WTC11 (cell line): ENCODE measurements at places on chromosomes 7 and 10. TPM values are rescaled to one million over a fixed set of nuclear protein-coding genes. Genes with fewer than 3 reads are reported as not detected.

Gene TEX47
- total RNA-seq = not detected in 3 replicates

Gene RADIL
- 8.6 to 12.1 TPM (median 11.1 TPM) in 3 replicates for total RNA-seq

Gene RET
- 17.8 to 21.4 TPM (median 19.3 TPM) in 3 replicates for total RNA-seq

Gene VSIR
- total RNA-seq = 0.74 to 1.3 TPM (median 0.78 TPM) in 3 replicates
